A549 treated with AZD2906 at 1 μM for 4 hours (cell line): ENCODE measurements at places on chromosomes 1 and 21. TPM values are rescaled to one million over a fixed set of nuclear protein-coding genes. Genes with fewer than 3 reads are reported as not detected.

Gene VWA5B1
- total RNA-seq, result not detected in 5 replicates

Gene OR10Z1
- total RNA-seq, result not detected in 5 replicates

Gene KISS1
- total RNA-seq, result 0.36 to 0.70 TPM (median 0.49 TPM) in 4 of 5 replicates, not detected in the other

Gene CD1B
- not detected in 5 replicates for total RNA-seq

Gene ACOT11
- 2.3 to 2.6 TPM (median 2.5 TPM) in 5 replicates for total RNA-seq

Gene SLC44A5
- 0.03 to 0.05 TPM (median 0.04 TPM) in 4 of 5 replicates, not detected in the other for total RNA-seq

Gene B3GALT5
- total RNA-seq, result 0.08 to 0.18 TPM (median 0.10 TPM) in 5 replicates

Gene C1QTNF12
- total RNA-seq, result 0.71 to 1.9 TPM (median 1.4 TPM) in 5 replicates

Gene FNDC5
- 0.18 to 0.64 TPM (median 0.32 TPM) in 5 replicates for total RNA-seq

Gene NPPB
- total RNA-seq, result 0.18 TPM in 1 of 5 replicates, not detected in the others

Gene TFF2
- not detected in 5 replicates for total RNA-seq

Gene DYNLT4
- 0.63 to 0.93 TPM (median 0.68 TPM) in 4 of 5 replicates, not detected in the other for total RNA-seq

Gene SETD4
- total RNA-seq, result 8.8 to 10.5 TPM (median 9.7 TPM) in 5 replicates

Gene FCRL4
- total RNA-seq, result not detected in 5 replicates

Gene PLA2G2C
- total RNA-seq, result not detected in 5 replicates

Gene LRRC71
- total RNA-seq, result 0.06 to 0.19 TPM (median 0.15 TPM) in 5 replicates

Gene BGLAP
- total RNA-seq, result 0.15 to 0.37 TPM (median 0.32 TPM) in 5 replicates

Gene SMAP2
- total RNA-seq, result 9.0 to 9.8 TPM (median 9.2 TPM) in 5 replicates
